Left lobe of liver (tissue), 2 donors: ENCODE measurements at places on chromosomes 11 and 22. TPM values are rescaled to one million over a fixed set of nuclear protein-coding genes. Genes with fewer than 3 reads are reported as not detected.

GRCh38 chr22:23405366-23405851 is 174.7 kb downstream of the IGLL1 start:
- DNase-seq, result no peak

Gene OR8K5
- total RNA-seq, result not detected

GRCh38 chr22:45768490-45768889 is 96.9 kb downstream of the ATXN10 start:
- no peak for DNase-seq

DNA sequence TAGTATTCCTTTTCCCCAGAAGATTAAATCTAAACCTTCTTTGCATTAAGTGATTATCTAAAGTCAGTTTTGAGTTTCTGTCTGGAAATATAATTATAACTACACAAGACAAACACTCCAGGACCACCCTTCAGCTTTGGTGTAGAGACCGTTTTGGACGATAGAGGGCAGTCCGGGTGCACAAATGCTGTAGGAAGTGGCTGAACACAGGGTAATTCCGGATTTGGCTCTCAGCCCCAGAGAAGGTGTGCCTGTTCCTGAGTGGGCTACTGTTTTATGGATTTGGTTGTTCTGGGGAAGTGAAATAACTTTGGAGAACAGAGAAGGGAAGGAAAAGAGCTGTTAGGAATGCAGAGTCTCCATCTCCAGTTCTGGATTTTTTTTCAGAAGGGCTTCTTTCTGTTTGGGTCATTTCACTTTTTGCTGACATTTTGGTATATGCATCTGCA is 14.8 kb downstream of the EXT2 start:
- peak; percentile 48 for DNase-seq

DNA sequence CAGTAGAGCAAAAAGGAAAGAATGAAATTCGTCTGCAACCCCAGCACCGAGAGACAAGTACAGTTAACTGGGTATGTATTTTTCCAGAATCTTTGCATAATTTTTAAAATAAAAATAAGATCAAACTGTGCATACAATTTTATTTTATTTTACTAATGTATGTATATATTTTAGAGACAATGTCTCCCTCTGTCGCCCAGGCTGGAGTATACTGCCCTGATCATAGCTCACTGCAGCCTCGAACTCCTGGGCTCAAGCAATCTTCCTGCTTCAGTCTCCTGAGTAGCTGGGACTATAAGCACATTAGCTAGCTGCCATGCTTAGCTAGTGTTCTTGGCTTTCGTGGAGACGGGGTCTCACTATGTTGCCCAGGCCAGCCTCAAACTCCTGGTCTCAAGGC is 18.8 kb upstream of the DRD2 start:
- no peak for DNase-seq

Gene MRGPRX3
- total RNA-seq, result not detected

- no peak for DNase-seq
Observed at GRCh38 chr22:39808081-39808480, 85.5 kb downstream of the ENTHD1 start.

DNA sequence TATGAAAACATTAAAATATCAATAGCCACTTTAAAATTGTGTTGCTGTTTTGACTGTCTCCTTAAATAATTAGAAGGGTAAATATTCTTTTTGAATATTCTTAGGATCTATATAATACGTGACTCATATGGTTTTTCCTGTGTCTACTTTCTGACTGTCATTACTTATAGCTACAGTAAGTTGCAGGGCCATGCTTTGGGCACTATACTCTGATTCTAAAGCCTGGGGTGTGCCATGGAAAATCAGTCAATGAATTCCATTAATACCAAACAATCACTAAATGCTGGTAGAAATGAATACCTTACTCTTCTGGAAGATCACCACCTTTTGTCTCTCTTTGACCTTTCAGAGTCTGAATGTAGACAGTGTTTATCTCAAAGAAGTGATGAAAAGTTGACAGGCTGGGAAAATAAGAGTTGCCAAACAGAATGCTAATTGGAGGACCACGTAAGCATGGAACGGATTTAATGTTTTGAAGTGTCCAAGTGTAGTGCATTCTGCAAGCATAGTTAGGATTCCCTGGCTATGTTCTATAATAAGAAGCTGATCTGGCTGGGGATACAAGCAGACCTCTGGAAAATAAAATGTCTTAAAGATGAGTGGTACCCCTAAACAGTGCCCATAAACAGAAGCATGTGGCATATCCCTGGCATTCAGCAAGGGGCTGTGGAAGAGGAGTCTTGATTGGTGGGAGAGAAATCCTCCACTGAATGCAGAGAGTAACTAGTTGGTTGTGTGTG is 16.8 kb downstream of the LUZP2 start:
- no peak for DNase-seq

GRCh38 chr11:110505528-110506284 is 76.0 kb downstream of the FDX1 start:
- no peak for DNase-seq

- DNase-seq, result no peak
Observed at GRCh38 chr11:86553265-86553664, 119.2 kb downstream of the ME3 start.

Gene TTLL12
- total RNA-seq, result 26.6 TPM

GRCh38 chr11:13487661-13488030 is 8.2 kb downstream of the PTH start:
- DNase-seq, result no peak

DNA sequence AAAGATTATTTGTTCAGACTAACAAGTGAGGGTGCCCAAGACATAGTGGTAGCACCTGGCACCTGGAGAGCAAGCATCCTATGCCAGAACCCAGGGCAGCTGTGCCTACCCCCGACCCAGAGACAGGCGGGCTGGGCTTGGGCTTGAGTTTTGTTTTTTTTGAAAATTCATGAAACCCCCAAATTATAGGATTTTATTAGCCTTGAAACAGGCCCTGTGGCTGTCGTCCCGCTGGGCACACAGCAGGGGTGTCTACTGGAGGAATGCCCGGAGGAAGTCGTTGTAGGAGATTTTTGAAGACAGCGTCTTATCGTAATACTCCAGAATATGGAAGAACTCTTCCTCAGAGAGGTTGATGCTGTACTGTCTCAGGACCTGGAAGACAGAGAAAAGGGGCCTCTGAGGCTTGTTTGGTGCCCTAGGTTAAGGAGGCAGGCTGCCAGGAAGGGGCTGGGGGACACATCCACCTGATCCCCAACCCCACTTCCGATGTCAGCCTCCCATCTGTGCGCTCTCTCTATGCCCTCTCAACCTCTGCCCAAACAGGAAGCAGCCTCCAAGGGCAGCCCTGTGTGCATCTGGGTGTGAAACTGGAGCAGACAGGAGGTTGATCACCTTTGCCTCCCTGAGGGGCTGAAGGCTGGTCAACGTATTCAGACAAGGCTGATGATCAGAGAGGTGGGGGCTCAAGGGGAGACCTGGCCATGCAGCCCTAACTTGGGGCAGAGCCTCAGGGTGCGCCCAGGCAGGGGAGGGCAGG is 117.0 kb downstream of the MPPED1 start:
- no peak for DNase-seq

DNA sequence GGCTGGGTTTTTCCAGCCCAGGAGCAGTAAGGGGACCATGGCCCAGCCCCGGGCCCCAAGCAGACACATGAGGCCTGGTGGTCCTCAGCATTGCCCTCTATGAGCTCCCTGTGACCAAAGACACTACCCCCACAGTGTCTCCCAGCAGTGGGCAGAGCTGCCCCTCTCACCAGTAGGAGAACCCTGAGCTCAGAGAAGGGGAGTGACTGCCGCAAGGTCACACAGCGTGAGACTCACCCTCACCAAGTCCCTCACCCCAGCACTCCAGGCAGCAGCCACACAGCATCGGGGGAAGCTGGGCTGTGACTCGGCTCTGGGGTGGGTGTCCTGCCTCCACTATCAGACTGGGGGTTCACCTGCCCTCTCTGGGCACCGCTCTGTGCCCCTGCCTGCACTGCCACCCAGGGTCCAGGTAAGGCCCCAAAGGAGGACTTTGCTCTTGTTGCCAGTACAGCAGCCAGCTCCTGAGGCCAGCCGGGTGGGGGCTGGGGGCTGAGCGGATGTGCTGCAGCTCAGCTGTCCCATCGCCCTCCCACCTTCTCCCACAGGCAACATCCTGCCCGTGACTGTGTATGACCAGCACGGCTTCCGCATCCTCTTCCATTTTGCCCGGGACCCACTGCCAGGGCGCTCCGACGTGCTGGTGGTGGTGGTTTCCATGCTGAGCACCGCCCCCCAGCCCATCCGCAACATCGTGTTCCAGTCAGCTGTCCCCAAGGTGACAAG is 7.9 kb upstream of the SH3BP1 start:
- DNase-seq, result no peak

DNA sequence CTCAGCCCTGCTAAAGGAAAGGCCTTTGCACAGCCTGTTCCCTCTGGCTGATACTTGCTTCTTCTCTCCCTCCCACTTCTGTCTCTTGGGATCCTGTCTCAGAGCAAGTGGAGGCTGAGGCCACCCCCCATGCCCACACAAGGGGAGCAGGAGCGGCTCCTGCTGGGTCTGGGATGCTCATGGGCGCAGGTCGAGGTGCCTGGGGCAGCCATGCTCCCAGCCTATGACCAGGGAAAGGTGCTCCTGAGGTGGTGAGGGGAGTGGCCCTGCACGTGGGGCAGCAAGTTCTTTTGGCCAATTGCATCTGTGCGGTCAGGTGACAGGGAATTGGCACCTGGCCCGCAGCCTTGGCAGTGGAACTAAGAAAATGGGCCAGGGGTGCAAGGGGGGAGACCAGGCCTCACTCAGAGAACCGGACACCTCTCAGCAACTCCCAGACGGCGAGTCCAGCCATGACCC is 1.5 kb downstream of the MAPK11 start:
- peak; percentile 82 for DNase-seq

GRCh38 chr11:45285930-45286632 is at the start of gene SYT13:
SYT13 (minus strand) TSS chr11:45286341; CDS start chr11:45286207, 134 bp downstream.
- DNase-seq, result no peak

- no peak for DNase-seq
Observed at GRCh38 chr11:67648796-67649613, 1.5 kb downstream of the ACY3 start.

Gene DGAT2
- 172 TPM for total RNA-seq

Gene CARD18
- total RNA-seq, result not detected

Gene CPT1B
- total RNA-seq, result 24.7 TPM

- no peak for DNase-seq
Observed at GRCh38 chr11:5071799-5072198, 2.4 kb downstream of the OR52E1 start.

Gene DMC1
- not detected for total RNA-seq

GRCh38 chr22:30968015-30968923 is at the start of gene MORC2:
MORC2 (minus strand) TSS chr22:30968774; CDS start chr22:30967889, 885 bp downstream.
- DNase-seq, result peak; percentile 79

- DNase-seq, result no peak
Observed at GRCh38 chr11:47061429-47062178, 115.1 kb downstream of the ARFGAP2 start.

- DNase-seq, result no peak
Observed at GRCh38 chr22:39718921-39719475, 148.4 kb downstream of the CACNA1I start.

Gene GAB4
- not detected for total RNA-seq

Gene AMOTL1
- 22.9 TPM for total RNA-seq

DNA sequence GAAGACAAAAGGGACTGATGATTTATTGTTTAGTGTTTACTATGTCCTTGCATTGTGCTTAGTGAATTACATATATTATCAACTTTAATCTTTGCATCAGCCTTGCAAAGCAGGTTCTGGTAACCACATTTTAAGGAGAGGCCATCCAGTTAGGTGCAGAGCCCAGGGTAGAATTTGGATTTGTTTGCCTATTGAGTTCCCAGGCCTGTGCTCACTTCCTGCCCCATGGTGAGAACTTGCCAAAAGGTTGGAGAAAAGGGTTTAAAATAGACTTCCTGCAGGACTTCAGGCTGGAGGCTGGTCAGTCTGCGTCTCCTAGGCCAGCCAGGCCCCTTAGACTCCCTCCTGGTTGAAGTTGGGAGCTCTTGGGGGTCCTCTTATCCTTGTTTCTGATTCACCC is 72.1 kb downstream of the ATXN10 start:
- DNase-seq, result no peak

DNA sequence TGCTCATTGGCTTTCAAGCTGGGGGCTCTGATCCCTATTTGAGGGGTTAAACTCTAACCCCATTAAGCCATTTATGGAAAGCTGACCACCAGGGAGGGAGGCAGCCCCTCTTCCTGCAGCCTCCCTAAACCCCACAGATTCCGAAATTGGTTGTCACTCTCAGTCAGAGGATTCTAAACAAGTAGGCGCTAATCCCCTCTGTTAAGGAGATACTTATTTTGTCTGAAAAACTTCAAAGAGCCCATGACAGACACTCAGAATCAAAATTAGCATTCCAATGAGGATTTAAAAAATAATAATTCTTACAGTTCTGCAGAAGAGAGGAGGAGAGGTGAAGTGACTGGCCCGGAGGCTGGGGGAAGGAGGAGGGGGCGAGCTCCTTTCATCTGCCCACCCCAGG is 69.7 kb upstream of the LMO1 start:
- DNase-seq, result no peak

Gene MS4A15
- total RNA-seq, result not detected

GRCh38 chr11:77454867-77455655 is 18.8 kb downstream of the PAK1 start:
- DNase-seq, result no peak

DNA sequence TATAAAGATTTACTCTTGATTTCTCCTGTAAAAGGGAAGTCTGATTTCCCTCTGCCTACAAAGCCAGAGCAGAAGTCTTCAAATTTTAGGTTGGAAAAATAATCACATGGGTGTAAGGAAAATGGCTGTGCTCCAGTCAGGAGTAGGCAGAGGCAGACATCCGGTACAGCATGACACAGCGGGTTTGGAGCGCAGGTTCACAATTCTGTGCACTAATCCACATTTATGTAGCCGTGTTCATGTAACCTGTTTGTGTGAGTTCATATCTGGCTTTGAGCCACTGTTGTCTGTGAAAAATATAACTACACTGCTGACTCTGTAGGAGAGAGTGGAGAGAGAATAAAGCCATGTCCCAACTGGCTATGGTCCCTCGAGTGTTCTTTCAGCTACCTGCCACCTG is 248.0 kb downstream of the CASP12 start:
- no peak for DNase-seq

DNA sequence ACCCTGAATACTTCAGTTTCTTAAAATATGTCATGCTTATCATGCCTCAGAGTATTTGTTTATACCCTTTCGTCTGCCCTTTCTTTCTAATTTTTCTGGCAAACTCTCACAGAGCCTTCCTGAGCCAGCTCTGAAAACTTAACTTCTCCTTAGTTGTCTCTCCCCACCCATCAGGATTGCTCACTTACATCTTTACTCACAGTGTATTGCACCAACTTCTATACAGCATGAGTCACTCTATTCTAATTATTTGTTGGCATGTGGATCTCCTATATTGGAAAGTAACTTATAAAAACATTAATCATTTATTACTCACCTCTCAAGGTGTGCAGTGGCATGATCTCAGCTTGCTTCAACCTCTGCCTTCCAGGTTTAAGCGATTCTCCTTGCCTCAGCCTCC is 114.9 kb downstream of the FANCF start:
- DNase-seq, result no peak

Gene SLC17A6
- total RNA-seq, result not detected

Gene CCDC73
- total RNA-seq, result 0.40 TPM

- DNase-seq, result peak; percentile 28
Observed at GRCh38 chr22:36734171-36735058, 30.9 kb upstream of the CACNG2 start.

Gene SLC22A25
- total RNA-seq, result 33.5 TPM

GRCh38 chr11:7577291-7578190 is 63.7 kb downstream of the PPFIBP2 start:
- no peak for DNase-seq

GRCh38 chr11:69696749-69697468 is 6.9 kb downstream of the FGF19 start:
- DNase-seq, result no peak
